ENCODE measurements at places on chromosomes 5 and 9. TPM values are rescaled to one million over a fixed set of nuclear protein-coding genes. Genes with fewer than 3 reads are reported as not detected.

The DAPK1 gene
- 1.0 TPM for total RNA-seq

The SMIM15 gene
- 84.0 TPM for total RNA-seq

The LCP2 gene
- not detected for total RNA-seq

The HAND1 gene
- total RNA-seq = not detected

The TMC1 gene
- total RNA-seq = under 0.01 TPM

The FOXI1 gene
- not detected for total RNA-seq

The ACSL6 gene
- total RNA-seq = under 0.01 TPM

The LEAP2 gene
- 0.34 TPM for total RNA-seq

The TXNDC15 gene
- total RNA-seq = 88.6 TPM

The SNCAIP gene
- total RNA-seq = 0.16 TPM

The RNF130 gene
- total RNA-seq = 33.9 TPM

The FAM200C gene
- total RNA-seq = 3.0 TPM
